ENCODE measurements at places on chromosomes 6 and 20. TPM values are rescaled to one million over a fixed set of nuclear protein-coding genes. Genes with fewer than 3 reads are reported as not detected.

The PTCRA gene
- 0.24 TPM for total RNA-seq

GRCh38 chr6:148528292-148528691, 185.7 kb downstream of the SASH1 start:
- no peaks in the 10 kb centered on the region for H3K27me3 ChIP-seq
- no peak overlapping the region for H3K4me3 ChIP-seq
- H3K27ac ChIP-seq = no peak overlapping the region

DNA sequence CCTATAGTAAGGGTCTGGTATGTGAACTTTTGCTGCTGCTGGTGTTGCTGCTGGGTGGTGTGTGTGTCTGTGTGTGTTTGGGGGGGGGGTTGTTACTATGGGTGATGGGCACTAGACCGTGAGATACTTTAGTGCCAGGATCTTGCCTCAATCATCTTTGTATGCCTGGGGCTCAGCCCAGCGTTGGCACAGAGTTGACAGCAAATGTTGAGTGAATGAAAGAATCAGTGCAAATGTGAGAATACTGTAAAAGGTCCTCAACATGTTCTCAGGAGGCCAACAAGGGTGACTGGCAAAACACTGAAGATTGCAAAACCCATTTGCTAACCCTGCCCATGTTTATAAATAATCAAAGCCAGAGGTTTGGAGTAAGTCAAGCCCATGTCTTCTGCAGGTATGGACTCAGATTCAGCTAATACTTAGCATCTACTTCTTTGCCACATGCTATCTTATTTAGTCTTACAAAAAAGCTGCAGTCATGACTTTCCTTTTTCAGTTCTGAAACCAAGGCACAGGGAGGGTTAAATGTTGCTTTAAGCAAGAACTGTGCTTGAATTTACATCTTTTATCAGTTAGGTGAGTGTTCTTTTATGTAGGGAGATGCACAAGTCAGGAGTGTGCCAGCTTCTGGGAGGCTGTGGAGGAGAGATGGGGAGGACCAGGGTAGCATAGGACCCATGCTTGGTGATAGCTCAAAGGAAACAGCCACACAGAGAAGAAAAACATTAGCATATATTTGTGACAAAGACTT, 125.3 kb upstream of the SPACA1 start:
- peaks cover 71% of the 10 kb centered on the region for H3K4me1 ChIP-seq
- peak overlapping the region; percentile 94 for H3K27ac ChIP-seq
- H3K36me3 ChIP-seq = no peaks in the 10 kb centered on the region
- DNase-seq = no peak
- H3K27me3 ChIP-seq = no peaks in the 10 kb centered on the region

DNA sequence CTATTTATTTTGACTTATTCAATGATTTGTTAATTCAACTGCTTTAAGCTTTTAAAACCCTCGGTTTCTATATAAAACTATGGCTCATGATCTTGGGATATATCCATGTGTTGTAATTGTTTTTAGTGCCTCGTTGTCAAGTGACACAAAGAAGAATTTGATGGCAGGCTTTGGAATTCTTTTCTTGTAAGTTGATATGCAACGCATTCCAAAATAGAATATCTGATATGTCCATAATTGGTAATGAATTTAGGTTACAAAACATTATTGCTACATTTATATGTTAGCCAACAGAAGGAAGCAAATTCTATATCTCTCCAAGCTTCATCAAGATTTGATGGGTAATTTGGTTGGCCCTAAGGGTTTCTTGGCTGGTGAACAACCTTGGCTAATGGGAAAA, 220.4 kb upstream of the RIMS1 start:
- no peaks in the 10 kb centered on the region for H3K4me1 ChIP-seq
- H3K27ac ChIP-seq = no peak overlapping the region
- no peaks in the 10 kb centered on the region for H3K27me3 ChIP-seq
- no peaks in the 10 kb centered on the region for H3K36me3 ChIP-seq
- DNase-seq = no peak

GRCh38 chr6:56664029-56664428, 21.3 kb upstream of the DST start:
- H3K27ac ChIP-seq = no peak overlapping the region
- H3K36me3 ChIP-seq = peaks cover 2% of the 10 kb centered on the region
- H3K4me3 ChIP-seq = no peak overlapping the region
- H3K4me1 ChIP-seq = peaks cover 22% of the 10 kb centered on the region

The PCED1A gene
- 28.6 TPM for total RNA-seq

- DNase-seq = no peak
- H3K27me3 ChIP-seq = no peaks in the 10 kb centered on the region
- H3K4me1 ChIP-seq = no peaks in the 10 kb centered on the region
- no peaks in the 10 kb centered on the region for H3K36me3 ChIP-seq
These were observed 14.1 kb upstream of the PPARD start for GRCh38 chr6:35328108-35328723.

DNA sequence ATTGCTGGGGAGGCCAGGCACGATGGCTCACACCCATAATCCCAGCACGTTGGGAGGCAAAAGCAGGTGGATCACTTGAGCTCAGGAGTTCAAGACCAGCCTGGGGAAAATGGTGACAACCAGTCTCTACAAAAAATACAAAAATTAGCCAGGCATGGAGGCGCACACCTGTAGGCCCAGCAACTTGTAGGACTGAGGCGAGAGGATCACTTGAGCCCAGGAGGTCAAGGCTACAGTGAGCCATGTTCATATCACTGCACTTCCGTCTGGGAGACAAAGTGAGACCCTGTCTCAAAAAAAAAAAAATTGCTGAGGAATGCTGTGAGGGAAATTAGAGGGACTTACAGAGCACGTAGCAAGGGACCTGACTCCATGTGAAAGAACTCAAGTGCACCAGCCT, 40.8 kb upstream of the ID1 start:
- no peaks in the 10 kb centered on the region for H3K27me3 ChIP-seq
- no peak for DNase-seq
- H3K4me3 ChIP-seq = no peak overlapping the region
- H3K36me3 ChIP-seq = peaks cover 20% of the 10 kb centered on the region
- H3K27ac ChIP-seq = no peak overlapping the region

DNA sequence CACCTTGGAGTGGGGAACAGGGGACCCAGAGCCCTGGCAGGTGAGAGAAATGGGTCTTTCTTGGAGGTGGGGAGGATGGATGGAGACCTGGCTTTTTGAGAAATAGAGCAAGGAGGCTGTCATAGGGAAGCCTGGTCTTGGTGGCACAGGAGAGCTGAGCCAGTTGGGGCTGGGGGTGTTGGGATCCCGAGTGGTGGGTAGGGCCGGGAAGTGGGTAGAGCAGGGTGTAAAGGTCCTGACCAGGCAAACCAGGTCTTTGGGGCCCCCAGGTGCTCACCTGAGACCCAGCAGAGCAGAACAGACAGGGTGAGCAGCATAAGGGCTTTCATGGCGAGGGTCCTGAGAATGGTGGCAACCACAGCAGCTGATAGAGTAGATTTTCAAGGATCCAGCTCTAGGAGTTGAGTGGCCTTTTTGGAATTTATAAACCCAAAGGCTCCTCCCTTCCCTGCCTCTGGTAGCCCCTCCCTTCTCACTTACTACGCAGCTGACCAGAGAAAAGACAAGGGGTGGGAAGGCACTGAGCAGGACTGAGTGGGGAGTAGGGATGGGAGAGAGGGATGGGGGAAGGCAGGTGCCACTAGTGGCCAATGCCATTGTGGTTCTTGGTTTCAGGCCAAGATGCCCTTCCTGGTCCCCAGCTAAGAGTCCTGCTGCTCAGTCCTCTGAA, at the start of gene LY6G6C:
Gene LY6G6C, minus strand, starts transcription at position 396 of the 670 bp plus-strand sequence. Its CDS starts 67 bp downstream, at position 329.
- H3K36me3 ChIP-seq = no peaks in the 10 kb centered on the region
- H3K27me3 ChIP-seq = no peaks in the 10 kb centered on the region
- DNase-seq = no peak
- H3K27ac ChIP-seq = no peak within 1 kb of the TSS

The TMEM14B gene
- total RNA-seq = 80.5 TPM

GRCh38 chr6:14620522-14620921, 502.9 kb downstream of the CD83 start:
- no peak for DNase-seq
- no peak overlapping the region for H3K27ac ChIP-seq
- 0 out of 2 replicates have a peak, but pooled peaks cover 3% of the 10 kb centered on the region for H3K27me3 ChIP-seq
- no peak overlapping the region for H3K4me3 ChIP-seq

GRCh38 chr20:16052456-16052855, 520.8 kb downstream of the KIF16B start:
- DNase-seq = no peak
- H3K27me3 ChIP-seq = no peaks in the 10 kb centered on the region
- H3K27ac ChIP-seq = no peak overlapping the region
- no peak overlapping the region for H3K4me3 ChIP-seq
- H3K4me1 ChIP-seq = no peaks in the 10 kb centered on the region

The CD93 gene
- total RNA-seq = 2.6 TPM

DNA sequence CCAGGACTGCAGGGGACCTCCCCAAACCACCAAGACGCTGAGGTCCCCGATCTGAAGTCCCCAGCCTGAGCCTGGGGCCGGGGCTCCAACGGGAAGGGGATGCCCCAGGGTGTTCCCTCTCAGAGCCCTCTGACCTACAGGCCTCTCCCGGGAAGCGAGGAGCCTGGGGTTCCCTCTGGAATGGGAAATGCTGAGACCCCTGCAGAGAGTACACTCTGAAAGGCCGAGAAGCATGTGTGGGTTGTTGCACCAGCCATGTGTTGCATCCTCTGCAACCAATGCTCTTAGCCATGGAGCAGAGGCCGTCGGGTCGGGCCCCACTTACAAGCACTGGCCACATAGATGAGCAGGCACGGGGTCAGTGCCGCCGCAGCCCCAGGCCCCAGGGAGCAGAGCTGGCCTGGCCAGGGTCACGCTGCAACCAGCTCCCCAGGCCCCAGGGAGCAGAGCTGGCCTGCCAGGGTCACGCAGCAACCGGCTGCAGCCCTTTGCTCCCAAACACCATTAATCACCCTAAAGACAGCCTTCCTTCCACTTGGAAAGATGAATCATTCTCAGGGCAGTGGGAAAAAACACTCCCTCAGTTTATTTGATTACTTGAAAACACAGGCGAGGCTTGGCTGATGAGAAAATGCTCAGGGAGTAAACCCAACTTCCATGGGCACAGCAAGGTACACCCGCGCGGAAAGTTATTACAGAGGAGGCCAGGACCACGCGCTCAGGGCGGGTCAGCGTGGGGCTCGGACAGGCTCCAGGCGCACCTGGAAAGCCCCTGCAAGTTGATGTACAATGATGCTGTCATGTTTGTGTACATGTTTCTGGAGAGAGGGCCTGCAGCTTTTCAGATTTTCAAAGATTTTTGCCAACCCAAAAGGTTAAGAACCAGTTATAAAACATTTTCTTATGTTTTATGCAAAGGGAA, 78.0 kb upstream of the AFDN start:
- no peaks in the 10 kb centered on the region for H3K27me3 ChIP-seq
- H3K4me1 ChIP-seq = no peaks in the 10 kb centered on the region

GRCh38 chr6:107108201-107108890, 7.0 kb downstream of the BEND3 start:
- H3K4me1 ChIP-seq = no peaks in the 10 kb centered on the region
- no peak for DNase-seq
- no peaks in the 10 kb centered on the region for H3K27me3 ChIP-seq

GRCh38 chr6:20497216-20498040, 36.8 kb upstream of the CDKAL1 start:
- DNase-seq = no peak
- H3K36me3 ChIP-seq = no peaks in the 10 kb centered on the region
- no peaks in the 10 kb centered on the region for H3K4me1 ChIP-seq
- no peak overlapping the region for H3K27ac ChIP-seq
- no peak overlapping the region for H3K4me3 ChIP-seq

GRCh38 chr6:162385980-162386379, 341.6 kb downstream of the PRKN start:
- H3K4me3 ChIP-seq = no peak overlapping the region
- no peak for DNase-seq
- no peaks in the 10 kb centered on the region for H3K27me3 ChIP-seq
- no peaks in the 10 kb centered on the region for H3K36me3 ChIP-seq
- no peak overlapping the region for H3K27ac ChIP-seq

DNA sequence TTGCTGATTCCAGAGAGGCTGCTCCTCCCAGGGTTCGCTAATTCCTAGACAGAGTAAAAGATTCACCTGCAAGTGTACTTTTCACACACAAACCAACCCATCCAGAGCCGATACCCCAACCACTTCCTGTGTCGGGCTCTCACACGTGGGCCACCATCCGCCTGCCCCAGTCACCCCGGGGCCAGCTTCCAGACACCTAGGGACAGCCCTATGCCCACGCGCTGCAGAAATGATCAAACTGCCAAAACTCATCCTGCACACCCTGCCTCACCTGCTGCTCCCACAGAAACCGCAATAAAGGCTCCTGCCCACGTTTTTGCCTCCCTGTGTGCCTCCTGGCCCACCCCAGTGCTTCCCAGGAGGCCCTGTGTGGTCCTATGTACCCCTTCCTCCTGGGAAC, 59.5 kb downstream of the PSMG4 start:
- peaks cover 9% of the 10 kb centered on the region for H3K4me1 ChIP-seq
- DNase-seq = no peak
- H3K27me3 ChIP-seq = no peaks in the 10 kb centered on the region
- H3K36me3 ChIP-seq = no peaks in the 10 kb centered on the region
- H3K4me3 ChIP-seq = no peak overlapping the region
- no peak overlapping the region for H3K27ac ChIP-seq

- H3K36me3 ChIP-seq = no peaks in the 10 kb centered on the region
- H3K27me3 ChIP-seq = no peaks in the 10 kb centered on the region
- H3K4me1 ChIP-seq = no peaks in the 10 kb centered on the region
- no peak overlapping the region for H3K4me3 ChIP-seq
These were observed 91.0 kb downstream of the UNC5CL start for GRCh38 chr6:40947876-40948526.

GRCh38 chr20:35021063-35021462, 65.4 kb downstream of the MYH7B start:
- H3K4me1 ChIP-seq = no peaks in the 10 kb centered on the region
- DNase-seq = no peak
- no peaks in the 10 kb centered on the region for H3K27me3 ChIP-seq
- H3K27ac ChIP-seq = no peak overlapping the region
- peaks cover 18% of the 10 kb centered on the region for H3K36me3 ChIP-seq

DNA sequence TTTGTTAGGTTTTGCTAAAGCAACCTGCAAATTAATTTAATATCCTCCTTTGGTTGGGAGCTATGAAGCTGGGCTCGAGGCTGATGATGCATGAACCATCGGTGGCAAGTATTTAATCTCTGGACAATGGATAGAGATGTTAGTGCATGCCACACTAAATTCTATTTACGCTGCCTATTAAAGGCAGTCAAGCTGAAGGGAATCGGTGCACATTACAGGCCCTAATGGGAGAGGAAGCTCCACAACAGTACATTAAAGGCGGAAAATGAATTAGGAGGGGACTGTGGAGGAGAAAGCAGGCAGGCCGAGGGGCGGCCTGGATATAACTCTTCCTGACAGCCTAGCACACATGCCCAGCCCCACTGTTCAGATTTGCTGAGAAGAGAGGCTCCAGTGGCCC, 132.4 kb upstream of the MAFB start:
- no peak for DNase-seq
- no peak overlapping the region for H3K27ac ChIP-seq
- H3K4me1 ChIP-seq = no peaks in the 10 kb centered on the region
- no peaks in the 10 kb centered on the region for H3K27me3 ChIP-seq
- no peak overlapping the region for H3K4me3 ChIP-seq

GRCh38 chr6:148317739-148318138, 24.9 kb upstream of the SASH1 start:
- no peak overlapping the region for H3K27ac ChIP-seq
- H3K4me3 ChIP-seq = no peak overlapping the region
- no peaks in the 10 kb centered on the region for H3K4me1 ChIP-seq
- H3K27me3 ChIP-seq = no peaks in the 10 kb centered on the region
- no peak for DNase-seq

Data from GM12878 (cell line).